Tongue (tissue), 3 donors: ENCODE measurements at places on chromosomes 1 and 21. TPM values are rescaled to one million over a fixed set of nuclear protein-coding genes. Genes with fewer than 3 reads are reported as not detected.

- no peak for DNase-seq
These were observed 14.2 kb upstream of the CELSR2 start for GRCh38 chr1:109235137-109235536.

DNA sequence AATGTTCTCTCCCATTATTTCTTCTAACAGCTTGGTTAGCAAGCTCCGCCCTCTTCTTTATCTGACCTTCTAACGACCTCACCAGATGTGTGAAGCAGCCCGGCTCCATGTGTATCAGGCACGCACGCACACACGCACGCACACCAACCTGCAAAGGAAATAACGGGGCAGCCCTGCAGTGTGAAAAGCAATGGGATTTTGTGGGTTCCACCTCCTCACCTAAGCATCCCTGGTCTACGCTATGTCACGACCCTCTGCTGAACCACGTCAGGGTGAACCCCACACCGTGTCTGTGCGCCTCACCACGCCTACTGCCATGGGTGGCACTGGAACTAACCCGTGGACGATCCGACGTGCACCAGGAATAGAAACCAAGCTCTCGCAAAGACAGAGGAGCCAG is 10.4 kb downstream of the SSU72 start:
- no peak for DNase-seq

GRCh38 chr1:12622506-12622905 is 4.5 kb upstream of the DHRS3 start:
- DNase-seq = peak; percentile 43

GRCh38 chr21:43703035-43703880 is 15.7 kb upstream of the PDXK start:
- peak; percentile 55 for DNase-seq

GRCh38 chr1:212671342-212672031 is 28.2 kb downstream of the BATF3 start:
- DNase-seq = peak; percentile 57

GRCh38 chr1:78092643-78093042 is 46.9 kb downstream of the GIPC2 start:
- no peak for DNase-seq

- no peak for DNase-seq
These were observed 34.8 kb downstream of the TSNAX start for GRCh38 chr1:231563247-231563646.

DNA sequence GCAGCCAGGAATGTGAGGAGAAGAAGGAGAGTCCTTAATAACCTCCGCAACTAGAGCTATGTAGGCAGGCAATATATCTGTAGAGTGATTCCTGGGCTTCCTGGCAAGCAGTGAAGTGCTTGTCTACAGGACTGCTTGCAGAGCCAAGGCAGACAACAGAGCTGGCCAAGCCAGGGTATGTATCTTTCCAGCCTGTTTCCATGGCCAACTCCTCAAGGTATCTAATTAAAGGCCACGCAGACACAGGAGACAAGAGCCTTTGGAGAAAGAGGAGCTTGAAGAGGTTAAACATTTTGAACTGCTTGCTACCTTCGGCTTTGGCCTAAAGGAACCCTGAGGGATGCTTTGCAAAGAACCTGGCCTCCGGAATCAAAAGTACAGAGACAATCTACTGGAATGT is 137.4 kb downstream of the PIGK start:
- peak; percentile 14 for DNase-seq

GRCh38 chr1:83671586-83671985 is 327.3 kb downstream of the TTLL7 start:
- no peak for DNase-seq

DNA sequence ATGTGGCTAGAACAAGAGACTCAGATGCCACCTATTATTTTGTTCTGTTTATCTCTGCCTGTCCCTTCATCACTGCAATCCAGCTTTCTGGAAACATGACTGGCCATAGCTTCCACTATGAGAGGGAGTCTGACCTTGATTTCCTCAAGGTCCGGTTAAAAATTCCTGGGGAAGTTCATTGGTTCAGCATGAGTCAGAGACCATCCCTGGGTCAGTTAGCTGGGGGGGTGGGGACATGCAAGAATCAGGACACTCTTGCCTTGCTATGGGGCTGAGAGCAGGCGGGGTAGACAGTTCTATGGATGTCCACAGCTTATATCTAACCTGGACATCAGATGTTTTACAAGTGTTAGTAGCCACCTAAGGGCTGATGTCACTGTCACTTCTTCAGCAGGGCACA is 81.1 kb downstream of the TENT5C start:
- DNase-seq = no peak

DNA sequence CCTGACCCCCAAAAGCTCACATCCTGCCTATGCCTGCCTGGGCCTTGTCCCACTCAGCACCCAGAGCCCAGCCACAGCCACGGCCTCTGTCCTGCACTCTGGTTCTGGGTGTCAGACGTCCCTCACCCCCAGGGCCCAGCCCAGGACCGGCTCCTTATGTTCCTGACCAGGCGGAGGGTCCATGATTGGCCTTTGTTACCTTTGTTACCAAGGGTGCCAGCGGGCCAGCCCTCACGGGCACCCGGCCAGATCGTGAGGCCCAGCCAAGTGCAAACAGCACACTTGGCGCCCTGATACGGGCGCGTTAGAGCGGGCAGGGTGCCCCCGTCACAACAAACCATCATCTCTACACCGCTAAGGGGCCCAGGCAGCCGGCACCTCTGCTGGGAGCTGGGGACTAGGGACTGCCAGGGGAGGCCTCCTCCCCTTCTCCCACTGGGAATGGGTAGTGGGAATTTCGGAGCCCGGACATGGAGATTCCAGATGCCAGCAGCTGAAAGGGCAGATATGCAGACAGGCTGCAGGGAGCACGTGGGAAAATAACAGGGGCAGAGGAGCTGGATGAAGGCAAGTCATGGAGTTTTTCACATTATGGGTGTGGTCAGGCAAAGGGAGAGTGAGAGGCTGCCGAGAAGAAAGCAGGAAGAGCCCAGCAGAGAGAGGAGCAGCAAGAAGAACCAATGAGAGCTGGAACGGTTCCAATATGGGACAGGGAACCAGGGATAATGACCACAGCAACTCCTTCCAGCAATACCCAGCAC is 22.1 kb downstream of the HSPG2 start:
- peak; percentile 86 for DNase-seq

DNA sequence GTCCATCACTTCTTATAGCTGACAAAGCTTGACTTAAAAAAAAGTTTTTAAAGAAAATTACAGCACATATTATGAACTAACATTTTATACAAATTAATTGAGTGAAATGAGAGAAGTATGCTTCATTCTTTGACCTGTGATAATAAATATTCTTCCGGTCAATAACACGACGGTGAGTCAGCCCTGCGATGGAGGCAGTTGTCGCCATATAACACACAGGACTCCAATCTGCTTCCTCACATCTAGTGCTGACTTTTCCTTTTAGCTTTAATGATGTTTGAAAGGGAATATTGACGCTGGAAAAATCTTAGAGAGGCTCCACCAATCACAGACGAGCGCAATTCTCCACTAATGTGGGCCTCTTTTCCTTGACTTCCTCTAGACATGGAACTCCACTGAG is 166.9 kb upstream of the C1orf21 start:
- no peak for DNase-seq

- DNase-seq = no peak
These were observed 9.4 kb downstream of the PIGP start for GRCh38 chr21:37063433-37063832.

- DNase-seq = no peak
These were observed 40.0 kb downstream of the TMCO4 start for GRCh38 chr1:19759740-19760089.

DNA sequence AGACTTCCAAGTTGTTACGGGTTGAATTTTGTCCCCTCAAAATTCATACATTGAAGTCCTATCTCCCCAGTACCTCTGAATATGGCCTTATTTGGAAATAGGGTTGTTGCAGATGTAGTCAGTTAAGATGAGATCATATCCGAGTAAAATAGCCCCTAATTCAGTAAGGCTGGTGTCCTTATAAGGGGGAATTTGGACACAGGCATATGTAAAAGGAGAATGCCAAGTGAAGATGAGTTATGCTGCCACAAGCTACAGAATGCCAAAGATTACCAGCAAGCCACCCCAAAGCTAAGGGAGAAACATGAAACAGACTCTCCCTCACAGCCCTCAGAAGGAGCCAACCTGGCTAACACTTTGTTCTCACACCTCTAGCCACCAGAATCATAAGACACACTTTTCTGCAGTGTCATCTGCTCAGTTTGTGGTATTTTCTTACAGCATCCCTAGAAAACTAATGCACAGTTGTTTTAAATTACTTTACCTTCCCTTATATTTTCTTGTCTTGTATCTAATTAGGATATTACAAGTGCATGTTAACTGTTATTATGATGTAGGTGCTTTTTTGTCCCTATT is 43.3 kb upstream of the PRDX6 start:
- DNase-seq = no peak

DNA sequence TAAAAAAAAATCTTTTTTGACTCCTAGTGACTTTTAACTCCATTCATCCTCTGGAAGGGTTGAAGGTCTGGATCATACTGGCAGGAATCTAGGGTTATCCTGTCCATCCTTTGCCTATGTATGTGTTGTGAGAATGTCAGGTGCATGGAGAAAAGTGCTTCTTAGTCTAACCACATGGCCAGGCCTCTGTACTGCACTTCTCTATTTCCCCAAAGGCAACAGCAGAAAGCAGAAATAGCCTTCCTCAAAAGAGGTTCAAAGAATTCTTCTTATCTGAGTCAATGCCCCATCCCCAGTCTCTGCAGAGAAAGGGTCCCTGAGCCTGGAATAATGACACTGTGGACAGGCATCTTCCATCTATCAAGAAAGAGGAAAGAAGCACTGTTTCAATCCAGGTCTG is 85.7 kb upstream of the CD34 start:
- DNase-seq = no peak

- no peak for DNase-seq
These were observed 7.1 kb upstream of the NSUN4 start for GRCh38 chr1:46333300-46334029.

GRCh38 chr1:112879834-112880233 is 76.2 kb downstream of the SLC16A1 start:
- no peak for DNase-seq

- peak; percentile 83 for DNase-seq
These were observed 69.0 kb downstream of the SLC35A3 start for GRCh38 chr1:100038660-100039287.

Gene KLF17
- 0.41 TPM for total RNA-seq

Gene ESPN
- 3.8 TPM for total RNA-seq

Gene RORC
- 13.7 TPM for total RNA-seq

Gene F5
- 0.62 TPM for total RNA-seq

Gene PTTG1IP
- 172 TPM for total RNA-seq
